ENCODE measurements at places on chromosomes 5 and 9.

GRCh38 chr5:51618234-51618633 lies 235.0 kb downstream of the ISL1 start:
- no peak for ATAC-seq

DNA sequence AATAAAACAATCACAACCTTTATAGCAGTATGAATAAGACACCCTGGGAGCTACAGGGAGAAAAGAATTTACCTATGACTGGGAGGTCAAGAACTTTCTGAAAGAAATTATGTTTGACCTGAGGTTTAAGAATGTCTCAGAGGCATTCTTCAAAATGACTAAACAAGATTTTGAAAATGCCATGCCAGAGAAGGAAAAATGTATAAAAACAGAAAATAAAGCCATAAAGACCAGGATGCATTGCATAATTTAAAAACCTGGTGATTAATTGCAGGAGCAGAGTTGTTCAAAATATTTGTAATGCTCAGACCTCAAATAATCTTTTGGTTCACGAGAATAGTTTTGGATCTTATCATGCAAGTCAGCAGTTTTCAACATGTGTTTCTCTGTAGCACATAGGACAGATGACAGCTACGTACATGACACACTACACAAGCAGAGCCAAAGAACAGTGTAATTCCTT lies 954.7 kb upstream of the ARRDC3 start:
- ATAC-seq: no peak

DNA sequence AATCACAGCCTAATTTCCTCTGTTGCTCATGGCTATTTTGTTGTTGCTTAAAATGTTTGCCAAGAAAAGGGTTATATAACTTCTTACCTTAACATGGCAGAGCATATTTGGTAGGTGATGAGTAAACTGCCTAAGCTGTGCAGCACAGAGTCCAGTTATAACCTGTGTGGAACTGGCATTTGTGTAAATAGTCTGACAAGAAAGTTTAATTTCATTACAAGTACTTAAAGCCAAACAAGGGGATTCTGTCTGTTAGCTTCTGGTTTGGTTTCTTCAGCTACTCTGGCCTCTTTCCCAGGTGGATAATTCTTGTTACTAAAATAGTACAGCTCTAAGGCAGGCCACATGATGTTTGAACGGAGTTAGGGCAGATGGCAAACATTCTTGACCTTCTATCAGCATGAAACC lies 72.2 kb downstream of the PTCD2 start:
- no peak for ATAC-seq

DNA sequence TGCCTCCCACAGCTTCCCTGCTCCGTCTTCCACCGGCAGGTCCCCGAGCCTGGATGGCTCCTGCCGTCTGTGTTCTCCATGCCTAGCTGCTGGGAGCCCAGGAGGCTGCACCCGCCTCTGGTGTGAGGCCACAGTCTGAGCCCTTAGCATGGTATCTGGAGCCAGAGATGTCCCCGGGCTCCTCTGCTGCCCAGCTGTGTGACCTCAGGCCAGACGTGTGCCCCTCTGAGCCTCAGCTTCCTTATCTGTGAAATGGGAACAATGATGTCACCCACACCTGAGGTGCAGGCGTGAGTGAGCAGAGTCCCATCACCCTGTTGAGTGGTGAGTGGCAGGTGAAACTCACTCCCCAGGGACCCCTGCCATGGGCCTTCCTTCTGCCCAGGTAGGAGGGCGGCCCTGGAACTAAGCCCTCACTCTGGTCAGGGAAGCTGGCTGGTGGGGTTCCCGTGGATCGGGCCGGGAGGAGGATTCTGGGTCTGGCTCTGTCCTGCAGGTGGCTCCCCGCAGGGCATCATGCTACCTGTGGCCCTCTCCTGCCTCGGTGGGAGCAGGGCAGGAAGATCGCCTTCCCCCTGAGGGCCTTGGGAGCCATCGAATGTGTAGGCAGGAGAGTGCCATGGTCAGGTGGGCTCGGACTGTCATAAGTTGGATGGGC lies 239.0 kb downstream of the PBX3 start:
- ATAC-seq: no peak

GRCh38 chr5:106094204-106094607 lies 1576.5 kb downstream of the EFNA5 start:
- no peak for ATAC-seq

DNA sequence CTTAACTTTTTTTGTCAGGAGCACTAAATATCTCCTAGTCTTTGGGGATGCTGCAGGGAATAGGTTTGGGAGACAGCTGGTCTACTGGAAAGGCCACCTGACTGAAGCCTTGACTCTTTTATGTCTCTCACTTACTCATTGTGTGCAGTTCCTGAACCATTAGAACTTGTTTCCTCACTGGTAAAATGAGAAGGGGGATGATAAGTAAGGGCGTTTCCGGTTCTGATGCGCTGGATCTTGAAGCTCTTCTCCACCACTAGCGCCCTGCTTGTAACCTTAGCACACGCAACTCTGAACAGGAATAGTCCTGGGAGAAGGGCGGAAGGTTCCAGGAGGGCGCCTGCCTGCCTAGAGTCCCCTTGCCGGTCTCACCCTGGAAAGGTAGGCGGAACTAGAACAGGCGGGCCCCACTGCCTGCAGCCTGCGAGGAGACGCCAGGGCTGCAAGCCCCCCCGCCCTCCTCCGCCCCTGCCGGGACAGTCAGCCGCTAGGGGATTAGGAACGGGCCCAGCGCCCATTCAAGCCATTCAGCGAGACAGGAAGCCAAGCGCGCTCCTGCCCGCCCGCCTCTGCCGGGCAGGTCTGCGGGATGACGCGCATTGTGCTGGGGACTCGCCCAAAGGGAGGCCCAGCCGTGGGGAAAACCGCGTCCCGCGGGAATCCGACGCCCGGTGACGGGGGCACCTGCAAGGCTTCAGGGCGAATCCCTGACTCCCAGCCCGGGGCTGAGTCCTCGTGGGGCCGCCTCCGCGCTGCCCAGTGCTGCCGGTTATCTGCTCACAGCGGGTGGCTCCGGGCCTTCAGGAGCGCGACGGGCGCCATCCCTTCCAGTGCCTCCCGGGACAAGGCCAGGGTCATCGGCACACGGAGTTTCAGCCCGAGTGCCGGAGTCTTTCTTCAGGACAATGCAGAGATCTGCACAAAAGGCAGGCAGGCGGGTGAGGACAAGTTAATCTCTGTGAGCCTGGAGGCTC lies 44.0 kb upstream of the XPA start:
- ATAC-seq: peak; percentile 78

- no peak for ATAC-seq
Measured at GRCh38 chr5:4199049-4199841, 603.6 kb downstream of the IRX1 start.

GRCh38 chr5:155274484-155274883 lies 260.9 kb downstream of the KIF4B start:
- no peak for ATAC-seq

DNA sequence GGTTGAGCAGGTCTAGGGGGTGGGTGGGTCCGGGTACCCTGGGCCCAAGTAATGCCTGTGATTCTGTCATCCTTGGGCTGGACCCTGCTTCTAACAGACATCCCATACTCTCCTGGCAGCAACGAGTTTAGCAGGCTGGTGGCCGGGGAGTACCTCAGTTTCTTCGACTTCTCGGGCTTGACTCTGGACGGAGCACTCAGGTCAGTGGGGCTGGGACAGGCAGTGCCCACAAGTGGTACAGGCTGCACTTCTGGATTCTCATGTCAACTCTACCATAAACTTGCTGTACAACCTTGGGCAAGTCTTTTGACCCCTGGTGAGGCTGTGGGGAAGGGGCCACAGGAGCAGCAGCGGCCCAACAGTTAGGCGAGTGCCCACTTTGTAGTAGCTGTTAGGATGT lies 21.8 kb downstream of the PSD2 start:
- ATAC-seq: no peak

GRCh38 chr5:144201588-144201987 lies 30.9 kb downstream of the KCTD16 start:
- no peak for ATAC-seq

DNA sequence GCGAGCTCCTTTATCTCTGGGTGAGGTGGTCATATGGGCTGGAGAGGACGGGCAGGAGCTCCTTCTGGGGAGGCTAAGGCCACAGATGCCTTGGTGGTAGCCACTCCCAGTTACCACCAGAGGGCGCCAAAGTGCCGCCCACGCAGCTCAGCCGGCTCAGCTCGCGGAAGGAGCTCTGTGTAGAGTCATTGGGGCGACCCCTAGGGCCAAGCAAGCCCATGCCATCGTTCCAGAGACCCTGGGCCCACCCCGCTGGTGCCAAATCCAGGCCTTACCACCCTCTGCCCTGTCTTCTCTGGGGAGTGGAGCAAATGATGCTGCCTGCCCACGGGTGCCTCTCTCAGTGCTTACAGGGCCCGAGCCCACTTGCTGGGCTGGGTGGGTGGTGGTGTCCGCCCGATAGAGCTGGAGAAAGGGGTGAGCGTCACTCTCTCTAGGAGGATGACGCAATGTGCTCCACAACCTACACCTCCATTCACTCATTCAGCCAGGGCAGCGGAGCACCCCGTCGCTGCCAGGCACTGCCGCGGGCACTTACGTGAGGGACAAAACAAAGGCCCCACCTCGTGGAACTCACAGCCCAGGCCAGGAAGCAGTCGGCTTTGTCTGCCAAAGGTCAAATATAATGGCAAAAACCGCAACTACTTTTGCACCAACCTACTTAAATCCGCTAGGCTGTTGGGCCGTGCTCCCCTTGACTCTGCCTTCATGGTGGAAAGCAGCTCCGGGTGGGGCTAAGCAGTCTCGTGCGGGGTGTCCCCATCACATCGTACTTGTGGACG lies 13.8 kb downstream of the TSPAN17 start:
- peak; percentile 78 for ATAC-seq

DNA sequence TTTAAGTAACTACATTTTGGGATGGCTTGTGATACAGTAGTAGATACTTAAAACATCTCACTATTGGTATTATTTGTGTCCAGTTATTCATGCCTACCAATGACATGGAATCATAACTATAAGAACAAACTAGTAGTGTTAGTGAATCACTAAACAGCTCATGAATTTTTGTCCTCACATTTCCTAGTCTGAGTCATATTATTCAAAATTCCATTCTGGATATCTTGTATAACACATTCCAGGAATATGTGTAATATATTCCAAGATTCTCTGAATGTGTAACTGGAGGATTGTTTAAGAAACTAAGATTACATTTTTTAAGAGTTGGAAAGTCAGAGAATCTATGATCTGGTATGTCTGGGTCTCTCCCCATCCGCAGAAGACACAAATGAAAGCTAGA lies 565.3 kb upstream of the ZNF608 start:
- no peak for ATAC-seq

GRCh38 chr5:39478863-39479262 lies 54.1 kb upstream of the DAB2 start:
- no peak for ATAC-seq

DNA sequence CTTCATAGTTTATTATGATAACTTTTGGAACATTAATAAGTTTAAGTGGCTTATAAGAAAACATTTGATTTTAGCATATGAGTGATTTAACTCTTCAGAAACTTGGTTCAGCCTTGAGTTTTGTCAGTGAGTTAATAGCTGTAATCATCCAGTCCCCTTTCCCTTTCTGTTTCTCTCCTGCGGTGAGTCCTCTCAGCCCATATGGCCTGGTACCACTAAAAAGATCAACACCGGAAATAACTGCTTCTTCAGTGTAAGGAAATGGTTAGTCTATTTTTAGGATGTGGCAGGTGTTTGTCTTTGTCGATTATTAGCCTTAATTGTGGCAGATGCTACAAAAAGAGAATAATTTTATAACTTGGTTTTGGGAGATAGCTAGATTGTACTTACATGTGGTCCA lies 120.2 kb upstream of the GRHPR start:
- ATAC-seq: peak; percentile 98
